ENCODE measurements at places on chromosomes 7 and 10. TPM values are rescaled to one million over a fixed set of nuclear protein-coding genes. Genes with fewer than 3 reads are reported as not detected.
A peak's percentile ranks its signal among the peaks of the same experiment; 100 is the strongest.

DNA sequence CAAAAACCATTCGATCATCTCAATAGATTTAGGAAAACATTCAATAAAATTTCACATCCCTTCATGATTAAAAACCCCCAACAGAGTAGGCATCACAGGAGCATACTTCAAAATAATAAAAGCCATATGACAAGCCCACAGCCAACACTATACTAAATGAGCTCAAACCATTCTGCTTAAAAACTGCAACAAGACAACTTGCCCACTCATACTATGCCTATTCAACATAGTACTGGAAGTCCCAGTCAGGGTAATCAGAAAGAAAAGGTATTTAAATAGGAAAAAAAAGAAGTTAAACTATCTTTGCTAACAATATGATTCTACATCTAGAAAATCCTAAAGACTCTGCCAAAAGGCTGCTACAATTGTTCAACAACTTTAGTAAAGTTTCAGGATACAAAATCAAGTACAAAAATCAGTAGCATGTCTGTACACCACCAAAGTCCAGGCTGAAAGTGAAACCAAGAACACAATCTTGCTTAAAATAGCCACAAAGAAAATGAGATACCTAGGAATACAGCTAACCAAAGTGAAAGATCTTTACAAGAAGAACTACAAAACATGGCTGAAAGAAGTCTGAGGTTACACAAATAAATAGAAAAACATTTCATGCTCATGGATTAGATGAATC lies 882.6 kb downstream of the GRM8 start:
- DNase-seq: no peak

- no peak for DNase-seq
Measured at GRCh38 chr10:96978621-96979154, 146.6 kb downstream of the LCOR start.

GRCh38 chr10:84076540-84077195 lies 62.6 kb upstream of the GHITM start:
- DNase-seq: no peak

GRCh38 chr10:18230794-18231193 lies 90.6 kb downstream of the CACNB2 start:
- DNase-seq: no peak

GRCh38 chr7:135965602-135966001 lies 11.6 kb downstream of the MTPN start:
- no peak for DNase-seq

DNA sequence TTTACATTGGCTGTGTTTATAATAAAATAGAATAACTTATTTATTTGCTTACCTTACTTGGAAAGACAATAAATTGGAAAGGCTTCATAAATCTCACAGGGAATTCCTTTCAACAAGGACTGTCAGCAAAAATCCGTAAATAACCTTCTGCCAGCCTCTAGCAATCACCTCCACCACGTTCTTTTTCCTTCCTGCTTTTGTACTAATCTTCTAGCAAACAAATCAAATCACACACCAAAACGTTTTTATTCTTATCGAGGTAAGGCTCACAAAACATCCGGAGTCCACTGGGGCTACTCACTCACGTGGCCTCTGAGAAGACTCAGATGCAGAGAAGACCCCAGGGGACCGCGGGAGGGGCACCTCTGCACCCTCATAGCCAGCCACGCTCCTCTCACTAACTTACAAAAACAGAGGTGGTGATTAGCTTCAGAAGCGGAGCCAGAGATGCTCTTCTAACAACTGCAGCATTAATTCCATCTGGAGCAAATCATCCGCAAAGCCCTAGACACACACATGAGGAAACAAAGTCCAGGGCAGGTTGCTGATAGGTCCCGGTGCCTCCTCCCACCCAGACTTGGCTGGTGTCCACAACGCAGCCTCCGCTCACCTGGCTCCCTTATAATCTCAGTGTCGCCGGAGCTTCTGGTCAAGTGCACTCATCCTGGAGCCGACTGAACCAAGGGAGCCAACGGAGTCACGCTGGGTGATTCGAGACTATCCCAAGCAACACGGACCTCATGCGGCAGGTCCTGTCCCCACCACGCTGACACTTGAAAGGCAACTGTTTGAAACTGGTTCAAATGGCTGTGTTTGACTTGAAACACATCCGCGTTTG lies 22.5 kb downstream of the CTBP2 start:
- DNase-seq: no peak

- DNase-seq: no peak
Measured at GRCh38 chr7:13286916-13287315, 599.5 kb downstream of the ARL4A start.

GRCh38 chr10:107164992-107165391 lies 486 bp upstream of the SORCS1 start:
- no peak for DNase-seq

GRCh38 chr7:50754241-50754640 lies 28.5 kb downstream of the GRB10 start:
- DNase-seq: no peak

GRCh38 chr7:97373736-97374135 lies 256.2 kb downstream of the SDHAF3 start:
- DNase-seq: no peak

DDC gene
- polyA plus RNA-seq: not detected

DNA sequence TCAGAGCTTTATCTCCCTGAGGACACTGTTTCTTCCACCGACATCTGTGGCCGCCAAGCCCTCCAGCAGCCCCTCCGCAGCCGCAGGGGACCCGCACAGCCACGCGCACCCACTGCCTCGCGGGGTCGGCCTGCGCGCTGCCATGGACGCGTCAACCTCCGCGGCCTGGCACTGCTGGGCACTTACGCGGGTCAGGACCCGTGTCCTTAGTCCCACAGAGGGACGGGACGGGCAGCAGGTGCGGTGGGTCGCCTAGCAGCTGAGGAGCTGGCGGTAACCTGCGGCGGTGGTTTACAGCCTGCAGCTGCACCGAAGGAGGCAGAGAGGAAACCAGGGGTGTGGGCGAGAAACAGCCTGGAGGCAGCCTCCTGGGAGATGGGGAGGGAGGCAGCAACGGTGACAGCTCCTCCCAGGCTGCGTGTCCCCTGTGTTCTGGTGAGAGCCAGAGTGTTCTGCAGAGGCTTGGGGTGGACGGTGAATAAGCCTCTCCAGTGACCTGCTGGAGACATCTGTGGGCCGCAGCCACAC lies 61.3 kb downstream of the SEC61G start:
- no peak for DNase-seq

TEX47 gene
- polyA plus RNA-seq: not detected

DNA sequence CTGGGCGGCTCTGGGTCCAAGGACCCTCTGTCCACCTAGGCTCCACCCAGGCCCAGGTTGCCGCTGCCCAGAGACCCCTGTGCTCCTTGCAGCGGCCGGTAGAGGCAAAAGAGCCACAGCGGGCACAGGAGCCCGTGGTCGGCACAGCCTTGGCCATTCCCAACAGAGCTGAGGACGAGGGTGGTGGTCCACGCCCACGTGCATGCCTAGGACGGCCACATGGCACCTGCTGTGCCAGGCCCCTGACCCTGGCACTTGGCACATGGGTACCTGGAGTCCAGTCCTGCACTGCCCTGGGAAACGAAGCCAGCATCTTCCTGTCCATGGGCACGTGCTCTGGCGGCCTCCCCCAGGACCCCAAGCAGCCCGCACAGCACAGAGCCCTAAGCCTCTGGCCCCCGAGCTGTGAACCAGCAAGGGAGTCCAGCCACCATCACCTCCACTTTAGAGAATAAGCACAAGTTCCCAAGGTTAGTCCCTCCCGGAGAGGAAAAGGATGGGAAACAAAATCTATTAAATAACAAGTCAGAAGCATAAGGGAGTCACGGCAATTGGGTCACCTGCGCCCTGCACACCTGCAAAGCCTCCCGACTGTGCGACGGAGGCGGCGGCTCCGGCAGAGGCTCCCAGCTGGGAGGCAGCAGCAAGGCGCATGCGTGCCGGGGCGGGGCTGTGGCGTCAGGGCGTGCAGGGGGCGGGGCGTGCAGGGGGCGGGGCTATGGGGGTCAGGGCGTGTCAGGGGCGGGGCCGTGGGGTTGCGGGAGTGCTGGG lies 59.1 kb downstream of the STK32C start:
- DNase-seq: no peak

- no peak for DNase-seq
Measured at GRCh38 chr10:132549371-132549770, 11.8 kb downstream of the INPP5A start.

OAT gene
- 112 TPM for polyA plus RNA-seq

- DNase-seq: no peak
Measured at GRCh38 chr10:77542710-77543259, 94.8 kb downstream of the KCNMA1 start.

FAM20C gene
- 32.5 TPM for polyA plus RNA-seq

DNA sequence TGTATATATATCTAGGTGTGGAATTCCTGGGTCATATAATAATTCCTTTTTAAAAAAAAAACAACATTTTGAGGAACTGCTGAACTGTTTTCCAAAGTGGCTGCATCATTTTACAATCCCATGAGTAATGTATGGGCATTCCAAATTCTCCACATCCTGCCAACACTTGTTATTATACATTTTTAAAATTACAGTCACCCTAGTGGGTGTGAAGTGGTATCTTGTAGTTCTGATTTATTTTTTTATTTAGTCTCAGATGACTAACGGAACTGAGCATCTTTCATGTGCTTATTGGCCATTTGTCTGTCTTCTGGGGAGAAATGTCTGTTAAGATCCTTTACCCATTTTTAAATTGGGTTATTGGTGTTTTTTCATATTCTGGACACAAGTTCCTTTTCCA lies 12.0 kb upstream of the KLHL7 start:
- peak; percentile 54 for DNase-seq

DNA sequence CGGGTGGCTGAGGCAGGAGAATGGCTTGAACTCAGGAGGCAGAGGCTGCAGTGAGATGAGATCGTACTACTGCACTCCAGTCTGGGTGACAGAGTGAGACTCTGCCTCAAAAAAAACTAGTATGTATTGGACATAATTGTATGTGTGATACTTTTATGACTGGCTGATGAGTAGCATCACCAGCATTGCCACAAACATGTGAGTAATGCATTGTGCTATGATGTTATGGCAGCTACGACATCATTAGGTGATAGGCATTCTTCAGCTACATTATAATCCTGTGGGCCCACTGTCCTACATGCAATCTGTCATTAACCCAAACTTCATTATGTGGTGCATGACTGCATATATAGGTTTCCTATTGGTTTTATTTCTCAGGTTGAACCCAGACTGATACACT lies 352.4 kb downstream of the GALNT17 start:
- no peak for DNase-seq

DNA sequence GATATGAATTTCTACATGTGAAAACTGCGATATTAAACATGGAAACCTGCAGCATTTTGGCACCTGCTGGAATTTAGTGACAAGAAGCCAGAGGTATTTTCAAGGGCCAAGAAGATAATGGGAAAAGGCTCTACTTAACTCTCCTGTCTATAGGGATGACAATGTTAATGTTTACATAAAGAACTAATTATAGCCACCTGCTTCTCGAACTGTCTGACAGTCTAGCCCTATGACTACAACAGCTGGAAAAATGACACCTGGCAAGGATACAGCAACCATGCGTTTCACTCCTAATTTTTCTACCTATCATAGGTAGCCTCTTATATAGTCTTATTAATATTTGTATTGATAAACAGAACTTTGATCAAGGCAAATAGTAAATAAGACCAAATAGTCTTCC lies 49.6 kb downstream of the MAGI2 start:
- DNase-seq: no peak

DNA sequence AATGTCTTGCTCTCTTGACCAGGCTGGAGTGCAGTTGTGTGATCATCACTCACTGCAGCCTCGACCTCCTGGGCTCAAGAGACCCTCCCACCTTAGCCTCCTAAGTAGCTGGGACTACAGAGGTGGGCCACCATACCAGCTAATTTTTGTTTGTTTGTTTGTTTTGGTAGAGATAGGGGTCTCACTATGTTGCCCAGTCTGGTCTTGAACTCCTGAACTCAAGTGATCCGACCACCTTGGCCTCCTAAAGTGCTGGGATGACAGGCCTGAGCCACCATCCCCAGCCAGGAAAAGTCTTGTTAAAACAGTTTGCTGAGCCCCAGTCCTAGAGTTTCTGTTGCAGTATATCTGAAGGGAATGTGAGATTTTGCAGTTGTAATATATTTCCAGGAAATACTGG lies 83.9 kb downstream of the SKIDA1 start:
- no peak for DNase-seq

DNA sequence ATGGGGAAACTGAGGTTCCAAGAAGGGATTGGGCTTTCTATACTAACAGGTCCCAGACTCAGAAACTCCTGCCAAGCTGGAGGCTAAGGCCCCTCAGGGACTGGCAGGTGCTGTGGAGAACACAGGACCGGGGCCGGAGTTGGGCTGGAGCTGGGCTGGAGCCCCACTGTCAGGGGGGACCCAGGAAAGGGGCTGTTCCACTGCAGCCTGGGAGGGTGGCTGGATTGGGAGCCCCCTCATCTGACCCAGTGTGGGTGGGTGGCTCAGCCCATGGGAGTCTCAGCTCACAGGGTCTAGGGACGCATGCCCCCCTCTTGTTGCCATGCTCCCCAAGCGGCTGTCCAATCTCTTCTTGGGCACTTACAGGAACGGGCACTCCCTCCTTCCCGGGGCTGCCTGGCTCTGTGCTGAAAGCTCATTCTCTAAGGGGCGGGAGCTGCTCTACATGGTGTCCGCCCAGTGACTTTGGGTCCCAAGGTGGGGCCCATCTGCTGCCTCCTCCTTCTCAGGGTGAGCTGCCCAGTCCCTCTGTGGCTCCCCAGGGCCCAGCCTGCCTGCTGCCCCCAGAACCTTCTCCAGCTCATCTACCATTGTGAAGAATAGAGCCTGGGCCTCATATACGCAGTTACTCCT lies 126.5 kb downstream of the MYL10 start:
- no peak for DNase-seq

- no peak for DNase-seq
Measured at GRCh38 chr7:2621948-2622640, 9.7 kb upstream of the TTYH3 start.

DNA sequence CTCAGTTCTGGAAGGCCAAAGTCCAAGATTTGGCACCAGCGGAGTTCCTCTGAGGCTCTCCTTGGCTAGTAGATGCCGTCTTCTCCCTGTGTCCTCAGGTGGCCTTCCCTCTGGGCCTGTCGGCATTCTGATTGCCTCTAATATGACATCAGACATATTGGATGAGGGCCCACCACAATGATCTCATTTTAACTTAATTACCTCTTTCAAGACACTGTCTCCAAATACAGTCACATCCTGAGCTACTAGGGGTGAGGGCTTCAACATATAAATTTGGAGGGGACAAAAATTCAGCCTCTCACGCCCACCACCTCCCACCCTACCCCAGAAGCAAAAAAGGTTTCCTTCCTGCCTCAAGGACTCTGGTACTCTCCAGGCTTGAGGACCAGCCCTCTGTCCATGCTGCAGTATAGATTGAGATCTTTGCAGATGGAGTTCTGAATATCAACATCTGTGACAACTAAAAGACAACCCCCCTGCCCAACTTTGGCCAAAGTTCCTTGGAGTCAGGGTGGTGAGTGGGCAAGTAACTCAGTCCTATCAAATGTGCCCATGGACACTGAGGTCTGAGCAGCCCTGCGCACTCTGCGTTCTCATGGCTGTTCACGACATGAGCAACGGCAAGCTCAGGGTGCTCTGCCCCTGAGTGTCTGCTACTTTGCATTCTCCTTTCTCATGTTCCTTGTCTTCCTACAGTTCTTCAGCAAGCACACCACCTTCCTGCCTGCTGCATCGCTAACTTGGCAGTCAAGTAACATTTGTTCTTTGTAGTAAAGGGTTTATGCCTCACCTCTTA lies 11.5 kb downstream of the TMEM176B start:
- DNase-seq: no peak

GRCh38 chr7:72754312-72754711 lies 73.7 kb downstream of the TYW1B start:
- DNase-seq: no peak
